Fibroblast of upper back skin (primary cell): ENCODE measurements at places on chromosomes 2 and 18.
A peak's percentile ranks its signal among the peaks of the same experiment; 100 is the strongest.

- no peak for DNase-seq
Measured at GRCh38 chr2:173961346-173961705, 3.8 kb downstream of the SP3 start.

- no peak for DNase-seq
Measured at GRCh38 chr2:121075641-121076497, 209.1 kb downstream of the TFCP2L1 start.

GRCh38 chr2:222912117-222912516 is 51.3 kb downstream of the ACSL3 start:
- DNase-seq = peak; percentile 69

GRCh38 chr2:157839162-157839801 is 36.8 kb downstream of the ACVR1 start:
- peak; percentile 70 for DNase-seq

DNA sequence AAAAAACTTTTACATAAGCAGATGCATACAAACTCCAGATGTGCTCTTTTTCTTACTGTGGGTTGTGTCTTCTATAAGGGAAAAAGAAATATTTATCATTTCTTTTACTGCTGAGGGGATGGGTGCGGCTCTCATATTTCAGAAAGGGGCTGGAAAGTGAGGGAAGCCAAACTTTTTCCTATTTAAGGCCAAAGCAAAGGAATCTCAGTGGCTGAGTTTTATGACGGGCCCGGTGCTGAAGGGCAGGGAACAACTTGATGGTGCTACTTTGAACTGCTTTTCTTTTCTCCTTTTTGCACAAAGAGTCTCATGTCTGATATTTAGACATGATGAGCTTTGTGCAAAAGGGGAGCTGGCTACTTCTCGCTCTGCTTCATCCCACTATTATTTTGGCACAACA is at the start of gene COL3A1:
Gene COL3A1 (plus strand): TSS at position 210 of the 400 bp plus-strand sequence. CDS start 117 bp downstream, at position 327.
- DNase-seq = peak; percentile 94

- no peak for DNase-seq
Measured at GRCh38 chr2:651951-652373, 25.2 kb downstream of the TMEM18 start.

- DNase-seq = no peak
Measured at GRCh38 chr2:204004912-204005311, 68.3 kb downstream of the ICOS start.

DNA sequence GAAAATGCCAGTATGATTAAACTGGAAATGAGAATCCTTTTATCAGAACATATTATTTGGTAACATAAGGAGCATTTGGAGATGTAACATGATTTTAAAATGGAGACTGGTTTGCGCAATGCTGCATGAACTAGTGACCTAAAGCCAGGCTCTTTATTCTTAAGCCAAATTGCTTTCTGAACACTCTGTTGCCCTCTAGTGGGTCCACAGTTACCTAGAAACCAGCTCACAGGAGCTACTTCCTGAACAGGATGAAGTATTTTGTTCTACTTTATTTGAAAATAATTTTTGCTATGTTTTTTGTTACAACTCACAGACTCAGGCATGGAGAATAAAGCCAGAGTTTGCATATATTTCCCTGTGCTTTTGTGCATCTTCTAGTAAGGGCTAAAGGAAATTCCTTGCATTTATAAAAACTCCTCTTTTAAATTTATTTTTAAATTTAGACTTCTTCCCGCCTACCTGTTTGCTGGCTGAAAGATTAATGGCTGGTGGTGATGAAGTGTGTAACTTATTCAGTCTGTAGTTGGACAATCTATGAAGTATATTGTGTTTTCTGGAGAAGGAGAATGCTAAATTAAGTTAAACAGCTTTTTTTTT is 146.7 kb downstream of the PARD3B start:
- DNase-seq = peak; percentile 84

DNA sequence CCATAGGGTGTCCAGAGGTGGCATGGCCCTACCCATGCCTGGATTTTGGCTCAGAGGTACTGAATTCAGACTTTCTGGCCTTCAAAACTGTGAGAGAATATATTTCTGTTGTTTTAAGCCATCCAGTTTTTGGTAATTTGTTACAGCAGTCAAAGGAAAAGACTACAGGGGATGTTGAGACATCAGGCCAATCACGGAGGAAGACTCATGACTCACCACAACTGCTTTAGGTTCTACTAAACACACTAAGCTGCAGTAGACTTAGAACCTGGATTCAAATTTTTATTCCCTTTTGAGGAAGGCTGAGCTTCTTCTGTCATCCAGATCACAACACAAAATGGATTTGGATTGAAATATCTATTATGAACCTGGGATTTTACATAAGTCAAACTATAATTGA is 12.0 kb upstream of the C2orf66 start:
- DNase-seq = peak; percentile 34

DNA sequence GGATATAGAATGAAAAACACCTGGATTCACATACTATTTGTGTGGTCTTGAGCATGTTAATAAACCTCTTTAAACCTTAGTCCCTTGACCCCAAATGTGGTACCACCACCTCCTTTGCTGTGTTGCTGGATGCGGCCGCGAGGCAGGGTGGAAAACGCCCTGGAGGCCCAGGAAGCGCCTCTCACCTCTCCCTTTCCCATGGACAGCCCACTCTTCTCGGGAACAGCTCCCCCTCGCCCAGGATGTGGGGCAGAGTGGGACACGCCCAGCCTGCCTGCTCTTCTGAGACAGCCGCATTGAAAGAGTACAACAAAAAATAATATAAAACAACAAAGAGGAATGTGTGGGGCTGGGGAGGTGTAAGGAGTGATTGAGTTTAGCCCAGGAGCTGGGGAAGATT is 549.0 kb upstream of the ID2 start:
- DNase-seq = no peak

DNA sequence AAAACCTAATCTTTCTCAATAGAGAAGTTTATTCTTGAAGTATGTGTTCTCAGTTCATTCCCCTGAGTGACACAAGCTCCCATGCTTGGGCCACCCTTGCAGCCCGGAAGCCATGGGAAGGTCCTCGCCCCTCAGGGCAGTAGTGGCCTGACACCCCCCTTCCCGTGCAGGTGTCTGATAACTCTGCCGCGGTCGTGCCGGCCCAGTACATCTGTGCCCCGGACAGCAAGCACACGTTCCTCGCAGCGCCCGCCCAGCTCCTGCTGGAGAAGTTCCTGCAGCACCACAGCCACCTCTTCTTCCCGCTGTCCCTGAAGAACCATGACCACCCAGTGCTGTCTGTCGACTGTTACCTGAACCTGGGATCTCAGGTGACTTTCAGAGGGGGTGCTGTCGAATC is 32.4 kb downstream of the NTSR2 start:
- DNase-seq = no peak

DNA sequence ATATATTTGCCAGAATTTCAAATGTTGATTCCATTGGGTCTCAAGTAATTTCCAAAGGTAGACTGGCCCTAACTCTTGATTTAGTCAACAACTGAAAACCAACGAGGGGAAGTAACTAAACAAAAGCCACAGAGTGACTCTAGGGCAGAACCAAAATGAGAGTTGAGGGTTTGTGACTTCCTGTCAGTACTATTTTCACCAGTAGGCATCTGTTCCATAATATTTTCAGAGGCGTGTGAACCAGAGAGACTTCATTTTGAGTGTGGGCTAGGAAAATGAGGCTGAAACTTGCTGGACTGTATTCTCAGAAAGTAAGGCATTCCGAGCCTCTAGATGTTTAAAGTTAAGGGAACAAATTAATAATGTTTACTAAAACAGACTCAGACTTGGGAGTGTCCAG is 70.6 kb downstream of the GDF7 start:
- DNase-seq = no peak

GRCh38 chr2:46461011-46461674 is 18.2 kb upstream of the TMEM247 start:
- peak; percentile 43 for DNase-seq

GRCh38 chr2:64325852-64326577 is 127.9 kb upstream of the LGALSL start:
- no peak for DNase-seq

DNA sequence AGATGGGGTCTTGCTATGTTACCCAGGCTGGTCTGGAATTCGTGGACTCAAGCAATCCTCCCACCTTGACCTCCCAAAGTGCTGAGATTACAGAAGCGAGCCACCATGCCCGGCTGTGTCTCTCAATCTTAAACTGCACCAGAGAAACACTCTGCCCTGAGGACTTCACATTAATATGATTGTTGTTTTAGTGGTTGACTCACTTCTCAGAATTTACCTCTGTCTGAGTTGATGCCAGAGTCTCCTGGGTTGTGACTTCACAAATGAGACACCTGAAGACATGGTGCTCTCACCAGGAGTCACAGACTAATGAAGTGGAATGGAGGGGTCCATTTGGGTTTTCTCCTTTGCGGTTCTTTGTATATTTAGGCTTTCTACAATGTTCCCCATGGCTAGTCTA is 61.0 kb upstream of the TGIF1 start:
- DNase-seq = no peak

DNA sequence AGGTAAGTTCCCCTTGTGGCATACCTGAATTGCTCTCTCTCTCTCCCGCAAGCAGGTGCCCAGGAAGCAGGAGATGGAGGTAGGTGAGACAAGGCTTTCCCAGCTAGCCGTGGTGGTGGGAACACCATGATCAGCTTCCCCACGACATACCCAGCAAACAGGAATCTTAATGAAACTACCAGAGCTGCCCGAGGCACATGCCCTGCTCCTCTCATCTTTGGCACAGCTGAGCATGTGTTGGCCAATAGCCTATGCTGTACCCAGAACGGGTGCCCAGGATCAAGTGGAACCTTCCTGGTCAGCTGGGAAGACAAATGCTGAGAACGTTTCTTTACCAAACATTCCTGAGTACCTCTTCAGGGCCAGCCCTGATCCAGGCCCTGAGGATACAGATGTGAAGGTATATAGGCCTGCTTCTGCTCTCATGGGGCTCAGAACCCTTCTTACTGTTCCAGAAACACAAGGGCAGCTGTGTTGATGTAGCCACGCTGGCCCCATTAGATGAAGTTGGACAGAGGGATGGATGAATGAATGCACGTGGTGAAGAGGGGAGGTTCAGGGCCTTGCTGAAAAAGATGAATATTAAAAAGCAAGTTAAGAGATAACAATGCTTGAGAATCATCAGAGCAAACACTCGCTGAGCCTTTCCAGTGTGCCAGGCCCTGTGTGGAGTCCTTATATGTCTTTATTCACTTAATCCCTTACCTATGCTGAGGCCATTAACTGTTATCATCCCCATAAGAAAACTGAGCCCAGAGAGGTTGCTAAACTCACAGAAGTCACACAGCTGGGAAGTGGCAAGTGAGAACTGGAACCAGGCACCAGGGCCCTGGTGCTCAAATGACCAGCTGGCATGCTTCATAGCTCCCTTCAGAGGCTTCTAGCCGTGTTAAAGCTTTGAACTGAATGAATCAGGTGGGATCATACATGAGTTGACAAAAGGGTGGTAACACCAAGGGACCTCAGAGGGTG is 68.8 kb upstream of the TMEM247 start:
- DNase-seq = no peak

GRCh38 chr2:30798536-30798991 is 8.7 kb downstream of the CAPN13 start:
- no peak for DNase-seq

DNA sequence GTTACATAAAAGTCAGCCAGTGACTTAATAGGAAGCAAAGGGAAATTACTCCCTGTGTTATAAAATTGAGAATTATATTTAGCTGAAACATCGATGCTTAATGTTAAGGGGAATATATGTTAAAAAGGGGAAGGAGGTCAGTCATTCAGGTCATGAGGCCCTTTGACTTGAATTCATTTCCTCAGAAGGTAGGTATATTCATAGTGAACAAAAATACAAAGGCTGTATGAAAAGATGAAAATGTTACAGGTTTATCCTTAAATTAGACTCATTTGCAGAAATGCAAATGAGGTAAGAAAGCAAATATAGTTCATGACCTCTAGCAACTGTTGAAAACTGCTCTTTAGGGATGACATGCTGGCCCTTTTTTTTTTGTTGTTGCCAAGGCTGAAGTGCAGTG is 20.8 kb downstream of the MSH6 start:
- no peak for DNase-seq

DNA sequence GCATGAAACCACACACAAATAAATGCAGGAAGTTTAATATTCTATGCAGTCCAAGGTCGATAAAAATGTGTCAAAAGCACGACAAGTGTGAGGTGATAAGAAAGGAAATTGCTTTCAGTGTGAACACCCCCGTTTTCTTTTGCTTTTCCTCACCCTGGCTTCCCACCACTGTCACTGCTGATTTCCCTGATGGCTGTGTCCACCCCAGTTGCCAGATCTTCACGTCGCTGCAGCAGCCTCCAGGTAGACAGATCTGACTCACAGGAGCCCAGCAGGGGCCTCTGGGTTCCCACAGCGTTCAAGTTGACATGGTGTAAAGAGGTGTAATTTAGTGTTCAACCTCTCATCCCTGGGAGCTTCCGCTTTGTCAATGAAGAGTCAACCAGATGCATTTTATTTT is 128.0 kb upstream of the TACR1 start:
- DNase-seq = no peak

DNA sequence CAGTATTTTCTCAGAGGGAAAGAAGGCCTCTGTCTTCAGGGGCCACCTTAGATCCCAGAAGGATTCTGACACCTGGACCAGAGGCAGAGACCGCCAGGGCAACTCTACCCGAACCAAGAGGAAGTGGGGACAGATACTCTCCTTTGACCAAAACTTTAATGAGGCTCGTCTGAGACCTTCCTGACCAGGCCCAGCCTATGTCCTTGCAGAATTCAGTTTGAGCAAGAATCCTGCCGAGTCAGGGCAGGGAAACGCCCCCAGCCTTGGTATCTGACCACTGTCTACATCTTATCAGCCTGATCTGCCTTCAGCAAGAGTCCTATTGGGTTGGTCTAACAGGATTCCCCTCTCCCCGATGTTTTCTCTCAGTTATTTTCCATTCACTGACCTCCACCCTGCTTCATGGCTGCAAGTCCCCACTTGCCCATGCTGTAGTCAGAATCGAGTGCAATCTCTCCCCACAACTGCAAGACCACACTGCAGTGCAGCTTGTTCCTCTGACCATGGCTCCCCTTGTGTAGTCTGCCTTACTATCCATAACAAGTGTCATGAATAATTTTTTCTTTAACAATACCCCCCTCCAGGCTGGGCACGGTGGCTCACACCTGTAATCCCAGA is 95.0 kb downstream of the MSH2 start:
- DNase-seq = no peak

GRCh38 chr2:240622060-240622411 is 3.2 kb upstream of the GPR35 start:
- no peak for DNase-seq

- DNase-seq = no peak
Measured at GRCh38 chr2:109452318-109453305, 161.2 kb downstream of the SEPTIN10 start.

- DNase-seq = no peak
Measured at GRCh38 chr18:52289392-52289791, 50.6 kb upstream of the DCC start.

- peak; percentile 77 for DNase-seq
Measured at GRCh38 chr18:23784832-23785245, 95.6 kb downstream of the LAMA3 start.
